ENCODE measurements at places on chromosomes 11 and 22.

GRCh38 chr11:8566613-8567210 is 27.3 kb downstream of the STK33 start:
- peak; percentile 8 for DNase-seq

- DNase-seq, result no peak
Measured at GRCh38 chr11:43267856-43268580, 43.8 kb upstream of the API5 start.

DNA sequence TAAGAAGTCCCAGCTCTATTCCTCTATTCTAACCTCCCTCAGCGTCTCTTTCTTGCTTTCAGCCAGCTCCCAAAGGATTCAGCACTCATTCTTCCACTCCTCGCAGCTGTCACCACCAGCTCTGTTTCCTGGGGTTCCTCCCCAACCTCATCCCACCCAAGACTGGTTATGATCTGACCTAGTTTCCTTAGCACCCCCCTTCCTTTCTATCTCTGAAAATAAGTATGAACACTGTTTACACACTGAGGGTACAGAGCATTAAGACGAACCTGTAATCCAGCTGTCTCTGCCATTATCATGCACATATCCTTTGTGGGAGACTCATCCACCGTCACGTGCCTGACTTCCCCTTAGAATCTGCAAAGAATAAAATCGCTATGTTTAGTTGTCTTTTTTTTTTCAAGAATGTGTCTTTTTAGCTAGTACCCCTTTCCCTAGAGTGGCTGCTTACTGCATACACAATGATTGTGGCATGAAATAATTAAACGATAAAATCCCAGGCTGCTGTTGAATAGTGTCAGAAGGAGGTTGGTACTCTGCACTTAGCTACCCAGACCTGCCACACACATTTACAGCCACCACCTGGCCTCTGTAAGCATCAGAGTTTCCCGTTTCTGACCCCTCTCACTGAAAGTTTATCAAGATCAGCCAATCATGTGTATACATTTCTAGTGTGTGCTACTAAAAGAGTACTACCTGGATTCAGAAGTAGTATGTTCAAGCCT is 26.9 kb upstream of the CSTF3 start:
- no peak for DNase-seq

DNA sequence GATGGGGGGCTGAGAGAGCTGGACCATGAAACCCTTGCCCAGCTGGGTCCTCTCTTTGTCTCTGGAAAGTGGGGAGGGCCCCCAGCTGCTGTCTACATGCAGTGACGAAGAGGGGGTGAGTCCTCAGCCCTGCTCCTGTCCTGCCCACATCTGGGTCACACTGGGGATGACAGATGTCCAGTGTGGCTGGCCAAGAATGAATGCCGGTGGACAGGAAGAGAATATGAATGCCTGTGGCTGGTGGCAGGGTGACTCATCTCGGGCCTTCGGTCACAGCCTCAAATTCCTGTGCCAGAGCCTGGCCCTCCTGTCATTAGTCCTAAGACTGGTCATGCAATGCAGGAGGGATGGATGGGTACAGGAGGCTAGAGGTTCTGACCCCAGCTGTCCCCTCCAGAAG is 2.2 kb upstream of the PNPLA3 start:
- peak; percentile 79 for DNase-seq

- no peak for DNase-seq
Measured at GRCh38 chr11:93852242-93852641, 1.8 kb upstream of the VSTM5 start.

All from AG08396 (cell line).